ENCODE measurements at places on chromosomes 3 and 15. TPM values are rescaled to one million over a fixed set of nuclear protein-coding genes. Genes with fewer than 3 reads are reported as not detected.

Gene MPI
- 35.4 TPM for total RNA-seq

Gene FSIP1
- 0.47 TPM for total RNA-seq

Gene CHDH
- 0.07 TPM for total RNA-seq

Gene CNTN3
- not detected for total RNA-seq

Gene MYO1E
- 212 TPM for total RNA-seq

Gene MYO5C
- total RNA-seq, result 4.5 TPM

Gene TWF2
- total RNA-seq, result 130 TPM

Gene ZNF501
- total RNA-seq, result 3.7 TPM

Gene AHSG
- total RNA-seq, result not detected

Gene CHRM5
- not detected for total RNA-seq

Gene LRRC31
- not detected for total RNA-seq
